SIG-M5 (cell line): ENCODE measurements at places on chromosomes 7 and 10.

DNA sequence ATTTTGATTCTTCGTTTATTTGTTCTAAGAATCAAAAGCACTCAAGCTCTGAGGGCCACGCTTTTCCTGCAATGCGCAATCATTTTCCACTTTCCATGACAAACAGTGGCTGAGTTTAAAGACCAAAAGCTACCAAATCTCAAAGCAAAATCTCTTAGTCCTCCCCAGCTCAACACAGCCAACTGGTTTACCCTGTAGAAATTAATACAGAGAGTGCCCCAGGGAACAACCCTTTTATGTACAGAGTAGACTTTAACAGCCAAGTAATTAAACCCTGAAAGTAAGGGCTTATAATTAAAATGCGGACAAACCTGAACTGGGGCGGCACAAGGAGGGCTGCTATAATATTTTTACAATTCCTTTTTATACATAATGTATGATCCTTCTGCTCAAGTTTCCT lies 53.2 kb downstream of the FAM53B start:
- DNase-seq: no peak

GRCh38 chr10:31620226-31621151 lies 301.5 kb downstream of the ZEB1 start:
- no peak for DNase-seq

GRCh38 chr7:142133731-142134148 lies 22.2 kb downstream of the MGAM2 start:
- DNase-seq: no peak

DNA sequence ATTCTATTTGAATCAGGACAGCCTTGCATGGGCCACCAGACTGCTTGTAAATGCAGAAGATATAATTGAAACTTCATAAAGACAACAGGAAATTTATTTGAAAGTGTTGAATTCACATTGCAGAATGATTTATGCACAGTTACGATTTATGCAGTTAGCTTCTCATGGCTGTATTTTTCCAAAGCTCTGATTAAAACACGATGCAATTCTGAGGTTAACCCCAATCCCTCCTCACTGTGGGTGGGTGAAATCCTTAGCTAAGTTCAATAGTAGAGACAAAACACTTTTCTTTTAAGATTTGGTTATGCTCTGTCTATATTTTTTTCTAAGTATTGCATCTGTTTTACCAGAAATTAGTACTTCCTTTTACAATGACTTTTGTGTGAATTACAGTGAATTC lies 728.8 kb upstream of the IGFBP3 start:
- DNase-seq: no peak

- no peak for DNase-seq
Measured at GRCh38 chr7:128591705-128592104, 80.4 kb upstream of the GARIN1A start.

DNA sequence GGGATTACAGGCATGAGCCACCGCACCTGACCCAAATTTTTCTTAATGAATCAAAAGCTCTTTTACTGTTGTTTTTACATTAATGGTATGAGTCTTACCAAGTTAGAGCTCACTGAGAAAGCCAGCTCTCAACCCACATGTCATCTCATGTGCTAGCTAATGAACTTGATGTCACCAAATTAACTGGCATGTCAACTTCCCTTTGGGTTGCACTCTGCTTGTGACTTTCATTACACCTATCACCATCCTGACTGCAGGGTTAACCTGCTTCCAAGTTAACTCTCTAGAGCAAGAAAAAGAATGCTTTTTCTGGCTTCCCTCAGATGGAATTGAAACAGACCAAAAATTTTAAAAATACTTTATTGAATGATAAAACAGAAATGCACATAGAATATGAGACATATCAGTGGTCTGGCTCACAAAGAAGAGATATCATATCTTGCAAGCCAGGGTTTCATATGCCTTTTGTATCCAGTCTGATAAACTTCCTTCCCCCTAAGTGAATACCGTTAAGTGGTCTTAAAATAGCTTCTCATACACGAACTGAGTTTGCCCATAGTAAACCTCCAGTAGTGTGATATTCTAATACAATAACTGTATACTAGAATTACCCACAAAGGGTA lies 42.9 kb upstream of the TRIM24 start:
- DNase-seq: no peak

DNA sequence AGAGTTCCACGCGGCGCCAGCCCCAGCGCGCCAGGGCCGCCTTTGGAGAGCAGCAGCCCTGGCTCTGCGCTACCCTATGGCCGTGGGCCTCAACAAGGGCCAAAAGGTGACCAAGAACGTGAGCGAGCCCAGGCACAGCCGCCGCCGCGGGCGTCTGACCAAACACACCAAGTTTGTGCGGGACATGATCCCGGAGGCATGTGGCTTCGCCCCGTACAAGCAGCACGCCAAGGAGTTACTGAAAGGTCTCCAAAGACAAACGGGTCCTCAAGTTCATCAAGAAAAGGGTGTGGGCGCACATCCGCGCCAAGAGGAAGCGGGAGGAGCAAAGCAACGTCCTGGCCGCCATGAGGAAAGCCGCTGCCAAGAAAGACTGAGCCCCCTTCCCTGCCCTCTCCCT lies 144.1 kb downstream of the SRPK2 start:
- DNase-seq: no peak

GRCh38 chr7:108071551-108071950 lies 58.6 kb downstream of the LAMB4 start:
- DNase-seq: no peak

- DNase-seq: no peak
Measured at GRCh38 chr7:130207642-130208041, at the start of gene SSMEM1. Gene SSMEM1 (plus strand): TSS chr7:130207860. CDS start chr7:130207911, 51 bp downstream.

GRCh38 chr7:147523056-147523455 lies 1067.5 kb upstream of the C7orf33 start:
- no peak for DNase-seq

DNA sequence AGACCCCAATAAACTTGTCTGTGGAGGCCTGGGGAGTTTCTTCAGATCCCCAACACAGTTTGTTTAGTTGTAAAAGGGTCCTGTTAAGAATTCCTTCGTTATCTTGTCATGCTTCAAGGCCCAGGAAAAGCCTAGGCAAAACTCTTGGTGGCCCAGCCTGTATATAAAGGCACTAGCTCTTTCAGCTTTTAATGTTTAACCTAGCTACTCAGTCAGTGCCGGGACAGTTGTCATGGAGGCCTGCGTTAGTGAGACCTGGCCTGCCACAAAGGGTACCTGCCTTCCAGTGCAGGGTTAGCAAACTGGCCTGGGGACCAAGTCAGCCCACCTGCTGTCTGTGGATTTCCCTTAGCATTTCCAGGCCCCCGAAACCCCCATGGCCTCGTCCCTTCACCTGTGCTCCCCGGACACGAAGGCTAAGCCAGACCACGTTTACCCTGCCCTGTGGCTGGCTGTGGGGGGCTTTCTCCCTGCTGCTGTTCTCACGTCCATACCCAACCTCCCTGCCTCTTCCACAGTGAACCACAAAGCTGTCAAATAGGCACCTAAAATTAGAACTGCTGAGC lies 96.9 kb upstream of the PPP2R2D start:
- no peak for DNase-seq

GRCh38 chr7:64515781-64516180 lies 47.1 kb downstream of the ZNF680 start:
- DNase-seq: no peak

DNA sequence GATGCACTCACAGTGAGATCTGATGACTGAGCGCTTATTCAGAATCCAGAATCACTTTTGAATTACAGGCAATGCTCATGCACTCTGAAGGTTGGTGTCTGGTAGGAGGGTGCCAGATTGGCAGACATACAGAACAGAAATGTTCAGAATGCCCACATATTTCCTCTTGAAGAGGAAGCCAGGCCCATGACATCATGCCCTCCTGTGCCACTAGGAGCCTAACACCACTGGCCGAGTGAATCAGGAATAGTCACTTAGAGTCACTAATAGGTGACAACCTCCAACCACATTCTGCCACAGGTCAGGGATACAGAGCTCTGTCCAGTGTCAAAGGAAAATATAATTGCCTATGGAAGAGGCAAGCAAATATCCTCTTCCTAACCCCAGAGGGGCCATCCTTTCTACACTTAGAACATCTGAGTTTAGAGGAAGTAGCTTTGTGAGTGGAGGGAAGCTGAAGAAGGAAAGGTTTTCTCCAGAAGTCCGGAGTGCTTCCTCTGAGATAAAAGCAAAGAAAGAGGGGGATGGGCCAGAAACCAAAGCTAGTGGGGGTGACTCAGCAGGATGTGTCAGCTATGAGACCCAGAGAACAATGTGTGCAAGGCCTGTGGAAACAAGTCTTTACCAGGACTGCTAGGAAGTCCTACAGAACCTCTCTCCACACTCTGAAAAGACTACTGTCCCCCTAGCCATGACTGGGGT lies 838.8 kb downstream of the GRID1 start:
- no peak for DNase-seq

DNA sequence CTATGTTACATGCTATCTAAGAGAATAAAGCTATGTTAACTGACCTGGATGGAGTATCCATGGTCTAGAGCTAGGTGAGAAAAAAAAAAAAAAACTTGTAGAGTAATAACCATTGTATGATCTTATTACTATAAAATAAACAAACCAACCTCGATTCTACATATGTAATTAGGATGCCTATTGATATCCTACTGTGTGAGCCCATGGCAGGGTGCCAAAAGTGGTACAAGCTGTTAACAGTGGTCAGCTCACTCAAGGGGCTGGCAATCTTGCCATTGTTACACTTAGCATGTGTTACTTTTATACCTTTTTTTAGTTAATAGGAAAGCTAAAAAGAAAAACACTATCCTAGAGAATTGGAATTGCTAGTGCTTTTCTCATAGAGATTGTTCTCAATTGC lies 13.5 kb upstream of the IL6 start:
- DNase-seq: no peak

DNA sequence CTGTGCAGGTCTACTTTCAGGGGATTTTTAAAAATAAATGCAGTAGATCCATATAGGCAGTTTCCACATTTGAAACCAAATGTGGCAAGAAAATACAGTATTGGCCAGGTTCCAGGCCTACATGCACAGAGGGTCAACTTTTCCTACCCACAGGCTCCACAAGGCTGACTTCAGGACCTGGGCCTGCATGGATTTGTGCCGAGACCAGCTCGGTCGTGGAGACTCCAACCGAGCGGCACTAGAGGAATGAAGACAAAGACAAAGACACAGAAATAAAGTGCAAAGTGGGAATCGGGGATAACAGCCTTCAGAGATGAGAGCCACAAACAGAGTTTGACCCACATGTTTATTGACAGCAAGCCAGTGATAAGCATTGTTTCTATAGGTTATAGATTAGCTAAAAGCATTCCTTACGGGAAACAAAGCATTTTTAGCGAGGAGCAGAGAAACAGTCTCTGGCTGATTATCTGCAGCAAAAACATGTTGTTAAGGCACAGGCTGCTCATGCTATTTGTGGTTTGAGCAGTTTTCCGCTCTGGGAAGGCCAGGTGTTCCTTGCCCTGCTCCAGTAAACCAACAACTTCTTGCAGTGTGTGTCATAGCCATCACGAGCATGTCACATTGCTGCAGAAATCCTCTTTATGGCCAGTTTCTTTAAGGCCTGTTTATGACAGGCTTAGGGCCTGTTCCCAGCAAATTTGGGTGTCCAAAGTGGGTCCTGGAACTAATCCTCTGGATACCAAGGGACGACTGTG lies 52.6 kb downstream of the ZNF37A start:
- no peak for DNase-seq

DNA sequence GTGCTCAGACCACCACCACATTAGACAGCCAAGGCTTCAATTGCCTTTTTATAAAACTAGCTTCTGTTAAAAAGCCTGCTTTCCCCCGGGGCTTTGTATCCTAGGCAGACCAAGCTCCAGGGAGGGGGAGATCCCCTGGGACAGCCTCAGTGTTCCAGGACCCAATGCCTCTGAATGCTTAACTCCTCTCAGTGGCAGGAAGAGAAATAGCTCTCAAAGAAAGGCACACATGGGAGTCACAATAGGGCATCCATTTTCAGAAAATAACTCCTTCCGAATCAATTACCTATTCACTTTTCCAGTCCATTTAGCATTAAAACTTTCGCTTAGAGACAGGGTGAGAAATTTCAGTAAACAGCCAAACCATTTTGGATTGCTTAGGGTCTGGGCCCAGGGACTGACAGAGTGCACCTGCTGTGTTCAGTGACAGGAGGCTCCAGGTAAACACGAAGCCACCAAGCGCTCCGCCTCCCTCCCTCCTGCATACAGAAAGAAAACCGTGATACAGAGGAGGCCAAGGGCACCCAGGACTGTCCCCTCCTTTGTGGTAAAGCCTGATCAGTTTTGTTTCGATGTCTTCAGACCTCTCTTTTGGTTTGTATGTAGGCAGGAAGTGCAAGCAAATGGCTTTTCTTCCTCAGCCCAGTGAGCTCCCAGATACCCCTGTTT lies 599.7 kb downstream of the KCNMA1 start:
- no peak for DNase-seq

DNA sequence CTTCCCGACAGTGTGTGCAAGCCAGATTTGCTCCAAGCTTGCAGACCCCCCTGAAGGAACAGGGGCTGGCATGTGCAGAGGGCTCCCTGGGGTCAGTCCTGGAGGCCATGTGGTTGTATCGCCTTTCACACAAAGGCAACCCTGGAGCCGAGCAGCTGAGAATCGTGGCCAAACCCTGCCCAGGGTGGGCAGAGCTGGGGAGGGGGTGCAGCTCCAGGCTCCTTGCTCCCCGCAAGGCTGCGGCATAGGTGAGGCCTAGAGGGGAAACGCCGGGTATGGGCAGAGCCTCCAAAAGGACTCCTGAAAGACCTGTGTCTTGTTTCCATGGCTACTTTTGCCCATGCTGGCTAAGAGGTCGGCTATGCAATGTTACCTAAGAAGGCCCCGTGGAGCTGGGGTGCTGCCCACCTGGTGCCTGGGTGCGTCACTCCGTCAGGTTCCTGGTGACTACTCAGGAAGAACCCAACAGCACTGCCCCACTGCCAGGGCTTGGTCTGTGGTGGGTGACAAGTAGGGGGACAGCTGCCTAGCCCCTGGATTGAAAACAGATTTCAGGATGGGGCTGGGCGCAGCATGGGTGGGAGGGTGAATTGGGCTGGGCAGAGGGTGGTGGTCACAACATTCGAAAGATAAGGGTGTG lies 171.0 kb upstream of the SHH start:
- DNase-seq: no peak

DNA sequence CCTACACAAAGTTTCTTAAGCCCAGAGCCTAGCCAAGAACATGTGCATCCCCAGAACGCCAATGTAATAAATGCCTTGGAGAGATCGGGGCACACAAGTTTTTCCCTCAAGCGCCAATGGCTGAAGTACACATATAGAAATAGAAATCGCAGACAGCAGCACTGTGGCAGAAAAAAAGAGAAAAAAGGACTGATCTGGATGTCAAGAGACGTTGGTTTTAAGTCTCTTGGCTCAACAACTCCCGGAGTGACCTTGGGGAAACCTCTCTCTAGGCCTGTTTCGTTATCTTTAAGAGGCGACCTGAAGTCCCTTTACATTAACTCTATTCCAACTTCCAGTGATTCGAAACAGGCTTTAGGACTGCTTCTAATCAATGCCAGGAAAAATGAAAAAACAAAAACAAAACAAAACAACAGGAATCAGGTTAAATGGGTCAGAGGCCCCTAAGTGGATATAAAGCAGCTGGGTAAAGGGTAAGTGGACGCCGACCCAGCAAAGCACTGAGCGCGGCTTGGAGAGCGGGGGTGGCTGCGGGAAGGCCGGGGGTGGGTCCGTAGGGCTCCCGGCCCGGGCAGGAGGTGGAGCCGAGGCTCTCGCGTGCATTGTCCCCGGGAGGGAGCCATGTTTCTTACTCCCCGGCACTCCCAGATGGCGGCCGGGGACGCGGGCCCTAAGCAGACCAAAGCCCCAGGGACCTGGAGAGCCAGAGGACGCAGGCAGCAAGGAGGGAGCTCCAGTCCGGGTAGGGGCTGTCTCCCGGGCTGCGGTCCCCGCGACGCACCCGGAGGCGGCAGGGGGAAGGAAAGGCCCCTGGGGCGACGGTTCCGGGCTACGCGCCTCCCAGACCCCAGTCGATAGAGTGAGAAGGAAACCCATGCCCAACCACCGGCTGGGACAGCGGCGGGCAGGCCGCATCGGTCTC lies 757 bp downstream of the EIF3A start:
- DNase-seq: no peak
